Stimulated activated CD4-positive, alpha-beta T cell treated with anti-CD3 and anti-CD28 coated beads, TNF-alpha, amount 100 ng/mL, for 48 hours (primary cell): ENCODE measurements at places on chromosomes 16 and 17.

DNA sequence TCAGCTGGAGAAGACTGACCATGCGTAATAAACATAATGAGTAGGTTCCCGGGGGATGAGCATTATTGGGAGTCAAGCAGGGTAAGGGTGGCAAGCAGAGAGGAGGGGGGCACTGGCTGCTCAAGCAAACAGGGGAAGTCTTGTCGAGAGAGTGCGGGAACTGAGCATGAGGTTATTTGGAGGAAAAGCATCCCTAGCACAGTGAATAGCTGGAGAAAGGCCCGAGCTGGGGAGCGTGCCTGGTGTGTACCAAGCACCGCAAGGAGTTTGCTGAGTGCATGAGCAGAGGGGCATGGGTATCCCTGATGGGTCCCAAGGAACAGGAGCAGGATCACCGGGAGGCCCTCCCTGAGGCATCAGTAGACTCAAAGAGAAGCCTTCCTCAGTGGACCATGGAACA, 17.2 kb downstream of the CYTH1 start:
- DNase-seq = no peak

GRCh38 chr17:47687328-47687690, 6.7 kb upstream of the TBKBP1 start:
- no peak for DNase-seq

DNA sequence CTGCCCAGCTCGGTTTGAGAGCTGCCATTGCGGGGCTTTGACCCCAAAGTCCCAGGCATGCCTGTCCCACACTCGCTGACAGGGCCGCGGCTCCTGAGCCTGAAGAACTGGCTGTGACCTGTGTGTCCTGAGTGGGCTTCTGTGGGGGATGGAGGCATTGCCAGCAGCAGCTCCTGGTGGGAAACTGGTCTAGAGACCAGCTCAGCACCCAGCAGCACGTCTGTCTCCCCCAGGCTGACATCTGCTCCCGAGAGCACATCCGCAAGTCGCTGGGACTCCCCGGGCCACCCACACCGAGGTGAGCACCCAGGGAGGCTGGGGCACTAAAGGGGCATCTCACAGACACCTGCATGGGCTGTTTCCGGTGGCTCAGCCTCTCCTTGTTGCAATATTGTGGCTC, 13.4 kb downstream of the ENDOV start:
- DNase-seq = no peak

DNA sequence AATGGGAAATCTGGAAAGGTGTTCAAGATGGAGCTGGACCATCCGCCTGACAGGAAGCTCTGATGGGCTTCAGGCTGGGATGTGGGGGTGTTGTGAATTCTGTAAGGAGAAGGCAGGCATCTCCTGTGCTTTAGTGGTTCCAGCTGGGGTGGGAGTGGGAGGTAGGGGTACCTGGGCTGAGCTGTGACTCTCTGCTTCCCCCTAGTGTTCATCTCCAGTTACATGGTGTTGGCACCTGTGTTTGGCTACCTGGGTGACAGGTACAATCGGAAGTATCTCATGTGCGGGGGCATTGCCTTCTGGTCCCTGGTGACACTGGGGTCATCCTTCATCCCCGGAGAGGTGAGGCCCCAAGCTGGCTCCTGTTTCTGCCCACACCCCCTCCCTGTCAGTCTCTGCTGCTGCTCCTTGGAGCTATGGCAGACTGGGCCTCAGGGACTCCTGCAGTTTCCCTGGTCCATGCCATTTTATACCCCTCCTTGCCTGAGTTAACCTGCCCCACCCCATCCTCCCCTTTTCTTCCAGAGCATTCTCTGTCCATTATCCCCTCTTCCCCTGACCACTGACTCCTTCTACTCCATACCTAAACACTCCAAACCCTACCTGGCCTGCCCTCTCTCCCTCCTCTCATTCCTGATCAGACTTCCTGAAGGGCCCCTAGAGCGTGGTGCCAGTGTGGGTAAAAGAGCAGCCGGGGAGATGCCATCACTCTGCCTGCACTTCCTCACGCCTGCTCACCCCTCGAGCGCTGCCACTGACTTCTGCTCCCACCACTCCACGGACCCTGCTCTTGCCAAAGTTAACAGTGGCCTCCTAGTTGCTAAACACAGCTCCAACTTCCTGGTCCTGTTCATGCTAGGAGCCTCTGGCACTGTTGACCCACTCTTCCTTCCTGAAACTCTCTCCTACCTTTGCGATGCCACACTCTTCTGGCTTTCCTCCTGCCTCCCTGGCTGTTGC, 3.4 kb downstream of the SPNS1 start:
- DNase-seq = no peak

DNA sequence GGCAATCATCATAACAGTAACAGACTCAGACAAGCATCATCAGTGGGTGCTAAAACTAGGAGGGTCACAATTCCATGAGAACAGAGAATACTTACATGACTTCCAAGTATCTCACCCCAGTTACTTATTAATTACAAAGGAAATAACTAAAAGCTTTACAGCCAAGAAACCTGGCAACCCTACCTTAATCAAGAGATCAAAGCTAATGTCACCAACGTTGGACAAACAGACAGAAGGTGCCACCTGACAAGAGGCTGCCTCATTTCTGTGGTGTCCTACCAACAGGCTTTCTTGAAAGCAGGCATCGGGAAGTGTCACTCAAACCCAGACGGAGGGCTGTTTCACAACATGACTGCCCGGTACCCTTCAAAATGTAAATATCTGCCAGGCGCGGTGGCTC, 84.6 kb downstream of the RMI2 start:
- no peak for DNase-seq

DNA sequence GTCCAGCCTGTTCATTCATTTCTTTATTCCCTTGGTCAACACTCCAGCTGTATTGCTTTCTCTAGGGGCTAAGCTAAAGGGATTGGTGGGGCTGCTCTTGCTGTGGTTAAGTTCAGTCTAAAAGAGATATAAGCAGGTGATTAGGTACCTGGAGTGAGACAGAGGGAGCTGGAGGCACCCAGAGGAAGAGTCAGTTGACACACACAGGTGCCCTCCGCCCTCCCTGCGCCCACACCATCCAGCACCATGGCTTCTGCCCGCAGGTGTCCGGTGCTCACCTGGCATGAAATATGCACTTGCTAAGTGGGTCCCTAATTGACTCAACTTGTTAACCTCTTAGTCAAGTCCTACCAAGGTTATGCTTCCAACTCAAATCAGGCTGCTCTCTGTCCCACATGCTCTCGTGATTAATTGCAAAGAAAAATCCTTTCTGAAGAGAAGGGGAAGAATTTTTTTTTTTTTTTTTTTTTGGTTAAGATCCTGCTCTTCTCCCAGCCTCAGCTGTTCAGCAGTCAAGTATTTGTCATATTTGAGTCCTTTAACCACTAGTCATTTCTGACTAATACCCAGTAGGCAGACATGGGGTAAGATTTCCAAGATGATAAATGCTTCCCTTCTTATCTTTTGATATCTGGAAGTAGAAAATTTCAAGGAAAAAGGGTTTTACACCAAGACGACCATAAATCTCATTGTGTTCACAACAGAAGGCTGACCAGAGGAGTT, 199.8 kb upstream of the WSCD1 start:
- DNase-seq = no peak

DNA sequence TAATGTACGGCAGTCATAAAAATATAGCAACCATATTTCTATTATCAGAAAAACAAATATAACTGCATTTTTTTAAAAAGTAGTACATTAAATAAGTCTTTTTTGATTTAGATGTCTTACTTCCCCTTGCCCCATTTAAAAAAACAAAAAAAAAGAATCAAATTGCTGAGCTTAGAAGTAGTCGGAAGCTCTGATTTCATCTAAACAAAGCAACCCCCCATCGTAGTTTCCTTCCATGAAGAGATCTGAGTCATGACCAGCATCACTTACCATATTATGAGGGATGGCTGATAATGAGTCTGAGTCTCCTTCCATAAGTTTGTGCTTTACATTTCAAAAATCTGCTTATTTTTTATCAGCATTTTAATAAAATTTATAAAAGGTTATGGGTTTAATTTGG, 86.2 kb downstream of the ITFG1 start:
- DNase-seq = no peak

DNA sequence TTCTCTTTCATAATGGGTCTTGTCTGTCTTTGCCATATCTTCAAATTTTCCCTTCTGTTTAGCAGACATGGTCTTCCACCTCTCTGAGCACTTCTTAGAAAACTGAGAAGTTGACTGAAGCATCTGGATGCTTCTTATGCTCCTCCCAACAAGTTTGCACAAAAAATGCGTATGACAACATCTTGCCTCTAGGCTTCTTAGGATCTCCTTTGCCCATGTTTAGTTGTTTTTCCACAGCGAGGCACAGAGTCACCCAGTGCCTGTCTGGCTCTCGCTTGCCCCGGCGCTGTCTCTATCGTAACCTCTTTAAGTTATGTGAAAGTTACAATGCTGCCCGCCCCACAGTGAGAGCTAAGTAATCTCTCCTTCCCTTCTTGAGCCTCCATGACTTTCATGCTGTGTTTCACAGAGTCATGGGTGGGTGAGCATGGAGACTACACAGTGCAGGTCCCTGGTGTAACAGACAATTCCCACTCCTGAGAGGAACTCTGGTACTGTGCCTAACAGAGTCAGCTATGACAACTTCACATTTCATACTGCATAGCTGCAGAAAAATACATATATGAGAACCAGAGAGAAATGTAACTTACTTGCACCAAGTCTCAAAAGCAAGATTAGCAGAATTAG, 195.4 kb downstream of the AATF start:
- no peak for DNase-seq

GRCh38 chr17:76188213-76189016, 47.4 kb upstream of the FOXJ1 start:
- no peak for DNase-seq

DNA sequence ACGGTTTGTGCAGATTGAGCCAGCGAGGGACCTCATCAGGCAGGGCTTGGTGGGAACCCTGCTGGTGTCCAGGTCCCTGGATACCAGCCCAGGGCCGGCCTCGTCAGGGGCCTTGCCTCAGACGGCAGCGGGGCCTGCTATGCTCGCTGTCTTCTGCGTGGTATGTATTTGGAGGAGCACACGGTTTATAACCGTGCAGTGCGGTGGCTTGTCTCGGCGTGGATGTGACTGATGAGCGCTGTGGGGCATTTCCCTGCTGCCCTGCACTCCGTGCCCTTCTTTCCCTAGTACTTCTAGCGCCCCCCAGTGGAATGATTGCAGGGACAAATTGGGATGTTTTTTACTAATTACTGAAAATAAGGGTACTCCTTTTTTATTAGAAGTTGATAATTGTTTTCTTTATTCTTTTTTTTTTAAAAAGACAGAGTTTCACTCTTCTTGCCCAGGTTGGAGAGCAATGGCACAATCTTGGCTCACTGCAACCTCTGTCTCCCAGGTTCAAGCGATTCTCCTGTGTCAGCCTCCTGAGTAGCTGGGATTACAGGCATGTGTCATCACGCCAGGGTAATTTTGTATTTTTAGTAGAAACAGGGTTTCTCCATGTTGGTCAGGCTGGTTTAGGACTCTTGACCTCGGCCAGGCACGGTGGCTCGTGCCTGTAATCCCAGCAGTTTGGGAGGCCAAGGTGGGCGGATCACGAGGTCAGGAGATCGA, 15.3 kb downstream of the TBCD start:
- peak; percentile 29 for DNase-seq

DNA sequence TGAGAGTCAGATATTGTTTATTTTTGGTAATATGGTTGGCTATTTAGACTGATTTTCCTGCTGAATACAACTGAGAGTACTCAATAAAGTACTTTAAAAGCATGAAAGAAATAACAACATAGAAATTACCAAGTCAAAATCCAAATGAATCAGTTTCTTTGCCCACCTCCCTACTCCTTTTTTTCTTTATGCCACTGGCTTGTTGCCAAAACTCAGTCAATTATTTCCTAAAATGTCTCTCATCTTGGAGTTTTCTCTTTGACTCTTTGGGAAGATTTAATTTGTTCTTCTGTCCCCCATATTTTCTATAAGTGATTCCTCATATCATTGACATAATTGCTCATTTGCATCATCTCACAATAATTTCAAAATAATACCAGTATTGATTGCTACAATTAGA, 2.6 kb upstream of the OMG start:
- DNase-seq = no peak

DNA sequence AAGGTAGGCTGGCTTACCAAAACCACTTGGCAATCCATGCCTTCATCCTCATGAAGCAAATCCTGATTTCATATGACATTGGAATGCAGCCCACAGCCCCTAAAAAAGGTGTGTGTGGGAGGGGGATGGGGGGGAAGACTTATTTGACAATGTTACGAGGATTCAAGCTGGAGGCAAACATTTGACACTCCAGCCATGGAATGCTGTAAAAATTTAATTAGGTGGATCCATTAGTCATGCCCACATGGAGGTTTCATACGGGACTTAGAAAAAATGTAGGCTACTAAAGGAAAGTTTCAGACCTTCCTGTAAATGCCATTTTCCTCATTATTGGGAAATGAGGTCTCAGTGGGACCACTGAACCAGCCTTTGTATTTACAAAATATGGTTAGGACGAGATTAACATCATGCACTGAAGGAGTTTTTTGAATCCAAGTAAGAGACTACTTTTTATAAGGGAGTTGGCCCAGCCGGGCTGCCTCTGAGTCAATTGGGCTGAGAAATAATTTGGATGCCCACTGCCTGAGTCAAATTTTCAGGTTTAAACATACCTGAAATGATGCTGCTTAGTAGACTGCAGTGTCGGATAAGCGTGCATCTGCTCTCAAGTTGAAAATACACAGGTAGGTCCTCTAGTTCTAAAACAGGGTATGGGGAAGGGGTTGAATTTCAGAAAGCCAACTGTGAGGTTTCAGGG, 44.6 kb upstream of the MAF start:
- no peak for DNase-seq

GRCh38 chr17:27158382-27158781, 135.5 kb upstream of the WSB1 start:
- no peak for DNase-seq

GRCh38 chr16:46800494-46800893, 30.5 kb downstream of the C16orf87 start:
- DNase-seq = no peak

- no peak for DNase-seq
Observed at GRCh38 chr17:2656283-2656682, 55.3 kb downstream of the CLUH start.

DNA sequence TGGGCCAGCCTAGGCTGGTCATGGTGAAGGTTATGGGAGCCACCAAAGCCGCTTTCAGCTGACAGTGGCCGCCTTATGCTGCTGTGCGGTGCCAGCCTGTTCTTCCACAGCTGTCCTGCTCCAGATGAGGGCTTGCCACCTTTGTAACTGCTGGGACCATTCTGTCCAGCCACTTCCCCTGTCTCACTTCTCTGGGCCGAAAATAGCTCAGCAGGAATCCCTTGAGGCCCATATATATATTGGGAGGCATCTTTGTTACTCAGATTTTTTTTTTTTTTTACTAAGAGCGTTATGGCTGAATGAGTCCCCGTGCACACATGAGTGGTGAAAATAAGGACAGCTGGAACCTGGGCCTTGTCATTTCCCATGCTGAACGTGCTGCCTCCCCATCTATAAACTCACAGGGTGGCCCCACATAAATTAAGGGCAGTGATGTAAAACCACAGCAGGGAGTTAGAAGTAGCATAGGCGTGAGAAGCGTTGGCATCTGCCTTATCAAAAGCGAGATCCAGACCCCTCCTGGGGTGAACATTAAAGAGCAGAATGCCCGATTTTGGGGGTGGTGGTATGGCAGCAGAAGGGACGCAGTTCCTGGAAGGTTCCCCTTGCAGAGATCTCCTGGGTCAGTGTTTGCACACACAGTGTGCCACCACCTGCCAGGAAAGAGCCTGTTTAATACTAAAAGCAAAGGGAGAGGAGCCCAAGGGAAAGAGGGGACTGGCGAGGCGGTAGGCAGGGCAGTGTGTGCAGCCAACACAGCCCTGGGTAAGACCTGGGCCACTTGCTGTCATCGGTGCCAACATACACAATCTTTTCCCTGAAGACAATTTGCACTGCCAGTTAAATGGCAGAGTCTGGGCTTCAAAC, 57.8 kb downstream of the USP43 start:
- no peak for DNase-seq
